ENCODE measurements at places on chromosomes 2 and 18. TPM values are rescaled to one million over a fixed set of nuclear protein-coding genes. Genes with fewer than 3 reads are reported as not detected.

DNA sequence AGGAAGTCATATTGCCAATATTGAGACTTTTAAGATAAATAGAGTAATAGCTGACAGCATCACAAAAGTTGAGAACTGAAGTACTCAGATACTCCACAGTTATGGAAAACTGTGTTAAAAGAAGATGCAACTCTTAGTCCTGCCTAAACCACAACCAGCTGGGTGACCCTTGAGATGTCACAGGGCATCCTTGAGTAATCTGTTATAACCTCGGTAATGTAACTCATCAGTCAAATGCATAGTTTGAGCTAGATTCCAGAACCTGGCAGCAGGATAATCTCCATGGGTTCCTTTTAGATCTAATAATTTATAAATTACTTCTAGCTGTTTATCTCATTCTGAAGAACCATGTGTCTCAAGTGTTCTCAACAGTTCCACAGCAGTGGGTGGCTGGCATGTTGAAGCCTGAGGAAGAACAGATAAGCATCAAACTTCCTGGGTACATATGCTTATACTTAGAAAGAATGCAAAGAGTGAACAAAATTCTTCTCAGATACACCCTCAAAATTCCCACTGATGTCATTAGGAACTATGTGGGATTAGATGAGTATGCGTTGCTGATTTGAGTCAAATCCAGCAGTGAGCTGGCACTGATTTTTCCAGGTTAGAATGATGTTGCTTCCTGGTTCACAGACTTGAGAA lies 304.1 kb upstream of the ERBB4 start:
- no peak for DNase-seq

DNA sequence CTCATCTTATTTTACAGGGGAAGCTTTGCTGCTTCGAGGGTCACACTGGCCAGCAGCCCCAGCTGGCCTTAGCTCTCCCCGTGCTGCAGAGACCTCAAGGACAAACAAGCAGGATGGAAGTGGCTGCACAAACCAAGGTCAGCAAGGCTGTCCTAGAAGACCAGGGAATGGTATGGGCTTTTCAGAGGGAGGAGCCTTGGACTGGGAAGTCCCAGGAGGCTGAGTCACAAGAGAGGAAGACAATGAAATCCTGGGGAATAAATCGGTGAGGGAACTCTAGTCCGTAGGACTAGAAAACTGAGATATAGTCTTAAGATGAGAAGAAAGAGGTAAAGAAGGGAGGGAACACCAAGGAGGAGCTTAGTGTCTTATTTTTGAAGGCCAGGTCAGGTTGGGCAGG lies 15.7 kb downstream of the CREG2 start:
- no peak for DNase-seq

DNA sequence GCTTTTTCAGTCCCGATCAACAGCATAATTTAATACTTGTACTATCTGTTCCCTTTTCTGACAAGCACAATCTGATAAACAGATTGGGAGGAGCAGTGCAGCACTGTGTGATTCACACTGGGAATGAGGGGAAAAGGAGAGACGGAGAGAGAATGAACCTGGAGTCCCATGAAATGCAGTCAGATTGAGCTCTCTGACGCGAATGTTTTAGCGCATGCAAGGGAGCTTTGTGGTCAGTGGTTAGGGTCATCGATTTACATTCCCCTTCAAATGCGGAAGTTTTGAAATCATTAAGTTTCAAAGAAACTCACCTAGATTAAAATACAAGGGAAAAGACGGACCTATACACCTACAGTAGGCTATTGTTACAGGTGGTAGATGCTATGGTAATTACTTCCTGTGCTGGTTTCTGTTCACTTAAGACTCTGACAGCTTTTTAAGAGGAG lies 99.6 kb downstream of the KCTD1 start:
- DNase-seq = no peak

DNA sequence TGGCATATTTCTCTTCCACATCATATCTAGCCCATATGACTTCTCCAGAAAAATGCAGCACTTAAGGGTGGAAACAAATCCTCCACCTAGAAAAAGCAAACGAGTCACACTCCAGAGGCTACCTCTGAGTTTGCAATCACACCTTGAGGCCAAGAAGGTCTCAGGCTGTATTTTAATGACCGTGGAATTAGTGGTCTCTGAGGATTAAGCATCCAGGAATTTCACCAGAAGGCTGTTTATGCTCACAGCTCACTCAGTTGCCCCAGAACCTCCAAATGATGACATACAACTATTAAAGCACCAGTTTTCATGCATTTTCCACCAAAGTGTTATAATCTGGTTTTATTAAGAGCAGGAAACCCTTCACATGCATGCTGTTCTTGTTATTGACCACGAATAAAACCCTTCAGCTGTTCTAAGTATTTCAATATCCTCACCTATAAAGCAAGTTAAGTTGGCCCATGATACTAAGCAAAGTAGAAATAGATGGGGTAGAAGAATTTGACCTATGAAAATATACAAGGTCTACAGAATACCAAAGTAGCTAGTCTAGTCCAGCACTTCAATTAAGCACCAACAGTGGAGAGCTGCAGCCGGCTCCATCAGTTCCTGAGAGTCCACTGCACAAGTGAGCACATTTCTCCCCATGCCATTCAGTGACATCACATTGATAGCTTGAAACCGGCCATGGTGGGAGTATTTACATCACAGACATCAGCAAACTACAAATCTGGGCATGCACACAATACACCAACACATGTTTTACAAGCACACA lies 39.5 kb upstream of the SLC14A1 start:
- DNase-seq = no peak

DNA sequence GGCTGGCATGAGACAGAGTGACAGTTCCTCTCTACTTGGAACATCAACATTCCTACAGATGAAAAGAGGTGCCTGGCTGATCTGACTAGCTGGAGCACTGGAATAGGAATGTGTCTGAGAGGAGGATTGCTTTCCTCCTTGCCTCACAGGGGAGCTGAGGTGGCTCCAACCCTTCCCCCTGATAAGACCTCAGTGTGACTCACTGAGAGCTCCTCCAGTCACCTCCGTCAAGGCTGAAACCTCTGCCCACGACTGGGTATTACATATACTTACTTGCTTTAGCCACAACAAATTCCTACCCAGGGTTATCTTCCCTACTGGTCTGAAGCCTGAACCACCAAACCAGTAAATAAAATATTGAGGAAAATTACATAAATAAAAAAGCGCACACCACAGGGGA lies 342.7 kb upstream of the REG3G start:
- no peak for DNase-seq

GRCh38 chr2:3683748-3684454 lies 19.5 kb upstream of the DCDC2C start:
- DNase-seq = no peak

- no peak for DNase-seq
Observed at GRCh38 chr18:74013955-74014354, 133.7 kb downstream of the FBXO15 start.

DNA sequence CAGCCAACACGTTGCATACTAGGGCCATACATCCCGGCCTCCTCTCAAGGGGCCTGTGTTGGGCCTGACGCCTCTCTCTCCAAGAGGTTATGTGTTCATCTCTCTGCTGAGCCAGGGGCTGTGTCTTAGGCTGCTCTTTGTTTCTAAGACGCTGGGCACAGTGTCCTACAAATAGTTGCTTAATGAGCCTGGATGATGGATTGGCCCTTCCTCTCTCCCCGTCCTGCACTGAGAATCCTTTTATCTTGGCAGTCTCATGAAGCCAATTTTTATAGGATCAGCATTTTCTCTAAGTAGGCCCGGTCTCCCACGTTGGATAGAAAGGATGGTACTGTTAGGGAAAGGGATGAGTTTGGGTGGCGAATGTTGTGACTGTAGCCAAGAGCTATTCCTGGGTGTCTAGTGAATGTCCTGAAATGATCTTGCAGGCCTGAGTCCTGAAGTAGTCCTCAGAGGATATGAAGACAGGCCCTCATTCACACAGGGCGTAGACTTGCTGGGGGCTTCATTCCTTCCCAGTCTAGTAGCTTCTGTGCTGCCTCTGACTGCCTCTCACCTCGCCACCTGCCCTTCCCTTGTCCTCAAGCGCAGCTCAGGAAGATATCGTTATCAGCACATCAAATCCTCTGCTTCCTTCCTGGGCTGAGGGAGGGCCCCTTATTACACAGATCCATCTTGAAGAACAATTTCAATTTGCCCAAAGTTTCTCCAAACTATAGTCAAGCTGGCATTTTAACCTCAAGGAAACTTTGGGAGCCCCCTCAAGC lies 8.8 kb downstream of the LBH start:
- no peak for DNase-seq

DNA sequence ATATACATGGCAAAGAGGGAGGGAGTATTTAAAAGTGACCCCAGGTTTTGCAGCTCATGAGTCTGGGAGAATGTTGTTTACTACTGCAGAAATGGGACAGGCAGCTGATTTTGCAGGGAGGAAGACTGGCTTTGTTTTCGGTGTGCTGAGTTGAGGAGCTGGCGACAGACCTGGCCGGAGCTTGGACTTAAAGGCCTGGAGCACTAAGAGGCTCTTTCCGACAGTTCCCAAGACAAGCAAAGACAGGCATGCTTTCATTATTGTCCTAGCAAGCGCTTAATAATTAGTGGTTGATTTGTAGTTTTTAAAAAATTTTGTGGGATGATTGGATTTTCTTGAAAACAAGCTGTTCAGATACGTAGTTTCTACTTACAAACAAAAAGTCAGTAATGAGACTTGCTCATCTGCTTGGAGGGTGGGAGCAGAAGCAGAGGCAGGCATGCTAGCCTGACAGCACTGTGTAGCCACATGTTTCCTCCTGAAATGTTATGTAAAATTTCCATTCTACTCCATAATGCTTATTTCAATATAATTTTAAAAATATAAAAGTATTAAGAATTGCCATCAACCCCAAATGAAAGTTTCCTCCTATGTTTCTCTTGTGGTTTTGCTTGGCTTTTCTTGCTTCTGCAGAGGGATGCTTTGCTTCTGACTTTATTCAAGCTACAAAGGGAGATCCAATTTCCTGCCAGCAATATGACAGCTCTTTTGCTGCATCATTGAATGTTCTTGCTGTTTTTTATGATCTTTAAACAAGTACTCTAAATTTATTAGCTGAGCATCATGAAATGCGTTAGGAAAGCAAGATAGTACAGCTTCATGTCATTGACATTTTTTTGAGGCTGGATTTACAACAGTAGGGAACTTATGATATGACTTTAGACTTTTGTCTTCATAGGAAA lies 75.8 kb downstream of the PHLPP1 start:
- DNase-seq = no peak

DNA sequence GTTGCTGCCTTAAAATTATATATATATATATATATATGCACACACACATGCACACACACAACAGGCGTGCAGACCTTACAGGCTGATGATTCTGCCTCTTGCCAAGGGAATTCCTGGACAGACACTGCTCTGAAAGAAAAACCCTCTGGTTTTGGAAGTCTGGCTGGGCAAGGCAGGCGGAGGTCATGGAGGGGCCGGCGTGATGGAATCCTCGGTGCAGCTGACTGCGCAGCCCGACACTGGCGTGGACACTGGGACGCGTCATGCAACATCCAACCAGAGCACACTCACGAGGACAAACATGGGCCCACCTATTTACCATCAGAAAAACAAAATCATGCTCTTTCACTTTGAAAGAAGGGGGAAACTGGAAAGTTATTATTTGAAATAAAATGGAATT lies 235.3 kb downstream of the ZNF516 start:
- DNase-seq = no peak

GRCh38 chr2:109110170-109110569 lies 18.8 kb upstream of the SH3RF3 start:
- DNase-seq = no peak

GRCh38 chr18:30288662-30289414 lies 753.7 kb downstream of the DSC3 start:
- no peak for DNase-seq

DNA sequence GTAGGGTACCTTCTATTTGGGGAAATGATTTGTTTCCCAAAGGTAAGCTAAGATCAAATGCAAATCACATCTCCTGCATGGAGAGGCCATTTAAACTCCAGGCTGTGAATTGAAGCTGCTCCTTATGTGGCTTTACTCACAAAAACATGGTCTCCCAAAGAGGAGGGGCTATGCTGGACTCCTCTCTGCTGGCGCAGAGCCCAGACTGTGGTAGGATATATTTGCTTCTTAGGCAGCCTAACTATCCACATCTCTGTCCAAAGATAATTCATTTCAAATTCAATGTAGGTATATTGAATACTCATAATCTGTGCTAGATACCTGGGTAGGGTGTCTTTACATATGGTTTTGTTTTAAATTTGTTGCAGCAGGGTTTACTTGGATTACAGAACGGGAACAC lies 358.5 kb downstream of the ALK start:
- DNase-seq = no peak

DNA sequence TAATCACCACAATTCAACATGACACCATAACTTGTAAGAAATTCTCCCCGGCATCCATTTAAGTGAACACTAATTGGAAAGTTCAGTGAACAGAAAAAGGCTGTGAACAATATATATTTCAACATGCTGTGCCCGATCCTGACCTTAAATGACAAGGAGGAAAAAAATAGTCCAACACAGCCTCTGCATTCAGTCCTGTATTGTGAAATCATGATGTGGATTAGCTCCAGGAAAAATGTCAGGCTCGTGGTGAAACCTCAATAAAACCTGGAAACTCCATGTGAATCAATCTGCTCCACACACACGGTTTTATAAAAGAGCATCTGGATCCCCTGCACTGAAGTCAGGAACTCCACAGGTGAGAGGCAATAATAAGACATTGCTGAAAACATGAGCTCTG lies 145.4 kb upstream of the SPOPL start:
- no peak for DNase-seq

- DNase-seq = no peak
Observed at GRCh38 chr2:230772156-230772555, 59.5 kb downstream of the CAB39 start.

DNA sequence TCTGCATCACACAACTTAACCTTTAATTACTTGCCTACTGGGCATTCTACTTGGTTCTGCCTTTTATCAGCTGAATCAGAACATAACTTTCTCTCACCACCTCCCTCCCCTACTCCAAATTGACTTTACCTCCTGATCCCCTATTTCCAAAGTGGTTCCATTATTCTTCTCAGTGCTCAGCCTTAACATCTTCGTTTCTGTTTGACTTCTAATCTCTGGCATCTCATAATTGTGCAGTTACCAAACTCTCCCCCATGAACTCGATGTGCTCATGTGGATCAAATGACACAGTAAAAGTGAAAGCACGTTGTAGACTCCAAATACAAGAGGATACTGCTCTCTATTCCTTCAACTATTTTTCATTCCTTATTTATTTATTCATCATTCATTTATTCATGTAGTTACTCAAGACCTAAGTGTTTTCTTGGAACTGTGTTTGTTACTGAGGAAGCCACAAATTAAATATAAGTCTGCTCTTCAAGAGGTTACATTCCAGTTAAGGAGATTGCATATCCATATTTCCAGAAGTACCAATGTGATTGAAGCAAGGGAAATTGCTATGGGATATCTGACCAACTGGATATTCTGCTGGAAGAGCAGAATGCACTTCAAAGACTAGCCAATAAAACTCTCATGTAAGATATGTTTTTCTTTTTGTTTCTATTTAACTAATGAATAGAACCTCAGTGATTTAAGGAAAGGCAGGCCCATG lies 158.8 kb downstream of the TMEFF2 start:
- no peak for DNase-seq

Gene KIDINS220
- 25.6 TPM for total RNA-seq

Gene SERPINB13
- total RNA-seq = not detected

Gene USP40
- 5.9 TPM for total RNA-seq

Gene SULT1C2
- not detected for total RNA-seq

Gene SNED1
- total RNA-seq = 0.34 TPM

Gene SOWAHC
- 1.0 TPM for total RNA-seq

Gene RGPD3
- total RNA-seq = 0.48 TPM

Gene ELOA2
- not detected for total RNA-seq

Measured in activated naive CD4-positive, alpha-beta T cell treated with anti-CD3 and anti-CD28 coated beads, Interleukin-2, amount 50 U/mL, for 72 hours (primary cell).